ENCODE measurements at places on chromosomes 2 and 18.

- DNase-seq: no peak
These were observed 968 bp upstream of the RALBP1 start for GRCh38 chr18:9474108-9474982.

GRCh38 chr2:234403074-234403473 is 93.8 kb downstream of the ARL4C start:
- no peak for DNase-seq

DNA sequence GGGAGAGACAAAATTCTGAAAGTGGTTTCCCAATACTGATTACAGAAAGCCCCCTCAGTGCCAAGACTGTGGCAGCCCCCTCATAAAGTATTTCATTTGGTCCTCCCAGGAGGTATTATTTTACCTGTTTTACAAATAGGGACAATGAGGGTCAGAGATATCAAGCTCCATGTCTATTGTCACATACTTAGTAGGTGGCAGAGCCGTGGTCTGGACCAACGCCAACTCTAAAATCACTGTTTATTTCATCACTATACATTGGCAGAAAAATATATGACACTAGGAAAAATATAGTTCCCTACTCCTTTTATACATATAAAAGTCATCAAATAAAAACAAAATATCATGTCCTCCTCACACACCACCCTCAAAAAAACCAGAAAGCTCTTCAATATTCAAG is 68.6 kb downstream of the DHRS9 start:
- DNase-seq: no peak

DNA sequence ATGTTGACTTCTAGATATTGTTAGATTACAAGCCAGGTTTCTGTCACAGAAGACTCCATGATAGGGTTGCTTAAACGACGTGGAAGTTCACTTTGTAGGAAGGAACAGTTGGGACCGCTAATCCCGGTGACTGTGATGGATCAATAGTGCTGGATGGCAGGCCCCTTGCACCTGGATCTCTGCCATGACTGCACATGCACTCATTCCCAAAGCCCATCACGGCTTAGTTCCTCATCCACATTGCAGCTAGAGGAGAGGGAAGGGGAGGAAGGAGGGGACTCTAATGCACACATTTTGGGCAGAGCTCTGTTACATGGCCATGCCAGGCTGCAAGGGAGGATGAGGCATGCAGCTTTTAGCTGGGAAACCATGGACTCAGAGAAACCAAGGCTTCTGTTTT is 773.7 kb upstream of the RAB6C start:
- DNase-seq: no peak

DNA sequence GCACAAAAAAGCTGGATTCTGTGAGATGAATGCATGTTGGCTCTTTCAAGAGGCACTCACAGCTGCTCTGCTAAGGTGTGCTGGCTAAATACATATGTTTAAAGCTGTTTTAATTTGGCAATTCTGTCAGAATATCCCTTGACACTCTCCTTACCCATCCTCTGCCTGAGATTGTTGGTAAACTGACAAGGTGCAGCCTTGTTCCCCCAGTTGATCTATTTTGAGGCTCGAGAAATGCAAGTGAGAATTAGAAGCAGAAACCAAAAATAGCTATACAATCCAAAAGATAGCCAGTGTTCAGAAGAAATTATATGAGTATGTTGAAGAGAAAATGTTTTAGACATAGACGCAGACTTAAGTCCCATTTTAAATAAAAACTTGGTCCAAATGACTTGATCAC is 971.7 kb upstream of the GYPC start:
- no peak for DNase-seq

DNA sequence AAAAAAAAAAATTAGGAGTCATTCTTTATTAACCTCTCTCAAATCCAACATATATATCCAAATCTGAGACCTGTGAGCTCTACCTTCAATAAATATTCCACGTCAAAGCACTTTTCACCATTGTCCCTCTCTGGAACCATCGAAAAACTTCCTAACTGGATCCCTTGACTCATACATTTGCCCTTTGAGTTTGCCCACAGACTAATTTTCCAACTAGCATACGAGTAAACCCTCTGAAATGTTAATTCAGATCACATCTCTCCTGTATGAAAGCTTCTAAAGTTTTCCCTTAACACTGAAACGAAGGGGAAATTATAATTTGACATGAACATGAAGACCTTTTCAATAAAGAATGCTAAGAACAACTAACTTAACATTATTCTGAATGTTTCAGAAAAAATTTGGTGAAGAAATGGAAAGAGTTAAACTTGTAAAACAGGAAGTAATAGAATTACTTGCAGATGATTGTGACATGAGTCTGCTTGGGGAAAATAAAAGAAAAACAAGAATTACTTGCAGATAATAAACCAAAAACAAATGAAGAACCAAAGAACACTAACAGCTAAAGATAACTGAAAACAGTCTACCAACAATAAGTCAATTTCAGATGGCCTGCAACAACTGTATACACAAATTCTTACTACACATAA is 110.6 kb downstream of the C2orf74 start:
- no peak for DNase-seq

- peak; percentile 56 for DNase-seq
These were observed 483 bp downstream of the OSBPL6 start for GRCh38 chr2:178194600-178195389.

GRCh38 chr18:75923169-75923568 is 495.7 kb upstream of the SMIM21 start:
- no peak for DNase-seq

GRCh38 chr2:9300214-9300613 is 93.6 kb downstream of the ASAP2 start:
- DNase-seq: no peak

GRCh38 chr2:105308382-105309146 is 21.0 kb downstream of the TGFBRAP1 start:
- no peak for DNase-seq

GRCh38 chr2:227551836-227552235 is 46.9 kb upstream of the SCYGR2 start:
- no peak for DNase-seq

- no peak for DNase-seq
These were observed 32.6 kb downstream of the MLPH start for GRCh38 chr2:237519506-237520245.

DNA sequence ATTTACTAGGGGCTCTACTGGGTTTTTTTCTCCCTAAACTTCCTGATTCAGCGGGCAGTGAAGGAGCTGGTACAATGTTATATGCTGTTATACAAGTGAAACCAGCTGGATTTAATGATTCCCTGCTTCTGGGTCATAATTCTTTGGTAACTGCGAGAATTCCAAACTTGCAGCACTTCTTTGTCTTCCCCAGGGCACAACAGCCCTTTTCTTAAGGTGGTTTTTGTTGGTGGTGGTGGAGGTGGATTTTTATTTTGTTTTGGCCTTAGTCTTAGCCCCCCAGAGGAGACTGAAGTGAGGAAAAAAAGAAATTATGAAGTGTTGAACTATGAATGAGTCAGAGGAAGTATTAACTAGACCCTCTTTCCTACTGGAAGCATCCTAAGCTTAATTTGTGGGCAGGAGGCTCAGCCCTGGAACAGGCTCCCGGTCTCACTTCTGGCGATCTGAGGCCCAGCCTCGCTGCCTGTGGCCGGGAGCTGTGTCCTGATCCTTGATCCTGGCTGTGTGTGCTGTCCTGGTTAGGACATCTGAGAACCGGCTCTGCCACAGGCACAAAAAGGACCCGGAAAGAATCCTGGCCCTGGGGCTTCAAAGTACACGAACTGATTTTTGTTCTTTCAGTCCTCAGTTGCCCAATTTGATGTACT is 141.9 kb downstream of the LYPD6B start:
- DNase-seq: no peak

DNA sequence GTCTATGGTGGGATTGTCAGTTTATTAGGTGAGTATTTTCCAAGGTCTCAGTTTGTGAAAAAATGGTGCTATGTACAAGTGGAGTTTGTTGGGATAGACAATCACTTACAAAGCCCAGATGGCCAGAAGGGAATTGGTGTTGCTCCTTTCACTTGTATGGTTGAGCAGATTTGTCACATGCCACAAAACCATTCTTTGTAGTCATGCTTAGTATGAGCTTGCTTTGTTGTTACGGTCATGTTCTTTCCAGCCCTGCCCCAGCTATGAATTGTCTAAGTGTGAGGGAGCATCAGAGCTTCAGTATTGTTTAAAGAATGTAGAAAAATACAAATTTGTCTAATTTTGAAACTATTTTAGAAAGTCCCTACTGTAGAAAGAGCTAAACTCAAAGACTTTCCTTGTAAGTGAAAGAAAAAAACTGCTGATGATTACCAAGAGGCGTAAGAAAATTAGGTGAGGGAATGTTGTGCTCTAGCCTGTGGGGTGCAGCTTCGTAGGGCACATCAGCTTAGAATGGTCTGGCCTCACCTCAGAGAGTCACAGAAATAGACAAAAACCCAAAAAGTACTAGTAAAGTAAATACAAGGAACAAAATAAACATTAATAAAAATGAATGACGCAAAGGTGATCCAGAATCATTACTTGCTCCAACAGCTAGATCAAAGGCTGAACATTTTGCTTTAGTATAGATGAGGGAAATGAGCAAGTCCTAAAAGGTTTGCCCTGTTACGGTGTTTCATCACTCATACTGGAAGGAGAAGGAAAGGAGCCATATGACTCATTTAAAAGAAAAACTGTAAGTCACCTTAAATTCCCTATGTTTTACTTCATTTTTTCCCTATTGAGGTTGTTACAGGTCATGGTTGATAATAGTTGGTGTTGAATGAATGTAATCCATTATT is 9.2 kb downstream of the TGIF1 start:
- no peak for DNase-seq

DNA sequence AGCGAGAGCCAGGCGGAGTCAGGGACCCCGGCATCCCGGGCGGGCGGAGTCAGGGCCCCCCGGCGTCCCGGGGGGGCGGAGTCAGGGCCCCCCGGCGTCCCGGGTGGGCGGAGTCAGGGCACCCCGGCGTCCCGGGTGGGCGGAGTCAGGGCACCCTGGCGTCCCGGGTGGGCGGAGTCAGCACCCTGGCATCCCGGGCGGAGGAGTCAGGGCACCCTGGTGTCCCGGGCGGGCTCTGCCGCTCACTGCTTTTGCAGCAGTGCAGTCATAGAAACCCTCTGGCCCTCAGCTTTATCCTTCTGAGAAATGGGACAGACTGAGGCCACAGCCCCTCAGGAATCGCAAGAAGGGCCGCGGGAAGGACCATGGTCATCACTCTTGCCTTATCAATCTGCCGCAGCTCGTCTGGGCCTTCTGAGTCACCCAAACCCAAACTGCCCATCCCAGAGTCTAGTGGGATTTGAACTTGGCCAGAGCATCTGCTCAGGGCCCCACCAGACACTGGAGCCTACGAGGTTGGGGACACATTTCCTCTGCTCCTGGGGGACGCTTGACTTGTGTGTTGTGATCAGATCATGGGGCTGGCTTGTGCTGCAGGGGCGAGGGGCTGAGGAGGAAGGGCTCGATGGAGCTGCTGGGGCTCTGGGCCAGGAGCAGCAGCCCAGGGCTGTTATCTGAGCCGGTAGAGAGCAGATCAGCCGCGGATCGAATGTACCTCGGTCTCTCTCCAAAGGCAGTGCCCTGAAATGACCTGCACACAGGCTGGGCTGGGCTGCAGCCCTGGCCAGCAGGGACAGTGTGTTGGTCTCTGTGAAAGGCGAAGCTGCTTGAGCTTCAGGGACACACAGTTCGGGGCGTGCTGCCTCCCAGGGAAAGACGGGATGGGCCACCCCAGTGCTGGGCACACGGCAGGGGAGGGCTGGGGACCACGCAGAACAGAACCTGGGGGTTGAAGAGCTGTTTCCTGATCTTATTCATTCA is 290.1 kb upstream of the HDAC4 start:
- peak; percentile 25 for DNase-seq

DNA sequence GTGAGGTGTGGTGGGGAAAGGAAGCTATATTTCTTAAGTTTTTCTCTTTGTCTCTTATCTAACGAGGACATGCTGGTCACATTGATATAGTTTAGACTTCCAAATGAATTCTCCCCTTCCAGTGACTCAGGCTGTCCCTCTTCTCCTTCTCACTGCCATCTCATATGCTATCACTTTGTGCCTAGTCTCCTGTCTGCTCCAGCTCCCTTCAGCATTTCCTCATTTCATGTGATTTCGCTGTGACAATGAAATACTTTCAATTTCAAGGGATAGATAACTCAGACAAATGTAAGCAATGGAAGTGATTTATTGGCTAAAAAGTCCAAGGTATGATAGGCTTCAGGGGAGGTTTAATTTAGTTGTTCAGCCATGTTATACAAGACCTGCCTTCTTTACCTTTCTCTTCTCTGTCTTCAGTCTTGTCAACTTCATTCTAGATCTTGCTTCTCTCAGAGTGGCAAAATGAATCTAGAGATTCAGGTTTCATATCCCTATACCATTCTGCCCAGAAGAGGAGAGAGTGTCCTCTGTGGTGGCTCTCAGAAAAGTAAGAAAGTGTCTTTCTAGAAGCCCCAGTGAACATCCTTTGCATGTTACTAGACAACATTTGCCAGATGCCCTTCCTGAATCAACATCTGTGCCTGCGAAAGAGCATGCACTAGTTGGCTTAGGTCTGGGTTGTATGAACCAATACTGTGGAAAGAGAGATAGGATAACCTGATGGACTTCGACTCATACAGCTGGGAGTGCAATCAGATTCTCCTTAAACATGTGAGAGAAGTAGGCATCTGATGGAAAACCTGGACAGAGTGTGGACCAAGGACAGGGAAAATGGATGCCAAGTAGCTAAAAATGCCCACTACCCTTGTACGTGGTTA is 29.9 kb upstream of the GPR155 start:
- no peak for DNase-seq

DNA sequence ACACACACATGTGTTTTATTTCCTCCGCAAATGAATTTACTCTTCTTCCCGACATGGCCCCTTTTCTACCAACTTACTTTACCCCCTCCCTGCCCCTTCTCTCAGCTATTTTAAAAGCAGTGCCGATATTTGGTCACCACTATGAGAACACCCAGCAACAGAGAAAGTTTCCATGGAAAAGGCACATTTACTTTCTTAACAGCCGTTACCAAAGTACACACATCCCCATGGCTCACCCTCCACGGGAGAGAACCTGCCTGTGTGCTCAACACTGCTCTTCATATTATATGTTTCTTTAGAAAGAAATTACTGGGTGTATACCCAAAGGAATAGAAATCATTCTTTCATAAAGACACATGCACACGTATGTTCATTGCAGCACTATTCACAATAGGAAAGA is 714.4 kb downstream of the DCDC2C start:
- DNase-seq: no peak

DNA sequence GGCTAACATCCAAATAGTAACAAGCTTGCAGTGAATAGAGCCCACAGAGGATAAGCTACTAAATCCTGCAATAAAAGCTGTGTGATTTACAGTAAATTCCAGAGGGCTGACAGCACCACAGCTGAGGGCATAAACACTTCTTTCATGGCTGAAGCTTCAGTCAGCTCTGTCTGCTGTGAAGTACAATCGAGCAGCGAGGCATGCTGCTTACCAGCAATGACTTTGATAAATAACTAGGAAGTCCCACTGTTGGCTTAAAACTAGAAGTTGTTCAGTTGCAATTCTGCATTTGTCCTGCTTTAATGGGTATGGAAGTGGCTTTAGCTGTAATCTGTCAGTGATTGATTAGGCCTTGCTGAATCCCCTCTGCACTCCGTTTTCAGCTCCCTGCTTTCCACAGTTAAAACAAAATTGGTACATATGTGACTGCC is 65.2 kb upstream of the FIGN start:
- no peak for DNase-seq

- DNase-seq: no peak
These were observed 1341.8 kb upstream of the NXPH2 start for GRCh38 chr2:140122001-140122400.

- DNase-seq: no peak
These were observed 136.2 kb downstream of the NFATC1 start for GRCh38 chr18:79531926-79532312.

Data from K562 (cell line).